ENCODE measurements at places on chromosomes 16 and 17. TPM values are rescaled to one million over a fixed set of nuclear protein-coding genes. Genes with fewer than 3 reads are reported as not detected.
A peak's percentile ranks its signal among the peaks of the same experiment; 100 is the strongest.

AIPL1 gene
- total RNA-seq: not detected

GRCh38 chr16:13856398-13856797, 63.6 kb upstream of the ERCC4 start:
- H3K4me1 ChIP-seq: no peaks in the 10 kb centered on the region
- H3K4me3 ChIP-seq: no peak overlapping the region
- no peak overlapping the region for H3K27ac ChIP-seq
- no peak for DNase-seq
- no peaks in the 10 kb centered on the region for H3K36me3 ChIP-seq

- DNase-seq: peak; percentile 99
- H3K4me3 ChIP-seq: no peak overlapping the region
- no peaks in the 10 kb centered on the region for H3K4me1 ChIP-seq
- peaks cover 9% of the 10 kb centered on the region for H3K36me3 ChIP-seq
These were observed 63.4 kb downstream of the KLHDC4 start for GRCh38 chr16:87702325-87702811.

GP1BA gene
- total RNA-seq: not detected

DNA sequence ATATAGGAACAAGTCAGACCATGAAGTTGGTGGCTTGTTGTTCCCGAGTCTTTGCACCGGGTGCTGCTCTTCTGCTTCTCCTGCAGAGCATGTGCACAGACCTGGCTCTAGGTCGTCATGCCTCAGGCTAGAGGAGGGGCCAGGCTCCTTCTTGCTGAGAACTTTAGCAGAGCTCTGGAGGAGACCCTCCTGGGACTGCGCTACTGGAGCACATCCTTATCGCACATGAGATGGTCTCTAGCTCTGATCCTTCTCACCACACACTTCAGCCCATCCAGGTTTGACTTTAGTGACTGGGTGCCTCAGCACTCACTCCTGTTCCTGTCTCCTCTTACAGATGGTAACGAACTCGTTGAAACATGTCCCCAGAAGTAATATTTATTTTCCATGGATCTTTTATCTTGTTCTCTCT, 14.9 kb downstream of the FOXK2 start:
- H3K27me3 ChIP-seq: no peaks in the 10 kb centered on the region
- H3K4me1 ChIP-seq: peaks cover 43% of the 10 kb centered on the region
- no peak overlapping the region for H3K27ac ChIP-seq
- DNase-seq: no peak
- no peak overlapping the region for H3K4me3 ChIP-seq

DNA sequence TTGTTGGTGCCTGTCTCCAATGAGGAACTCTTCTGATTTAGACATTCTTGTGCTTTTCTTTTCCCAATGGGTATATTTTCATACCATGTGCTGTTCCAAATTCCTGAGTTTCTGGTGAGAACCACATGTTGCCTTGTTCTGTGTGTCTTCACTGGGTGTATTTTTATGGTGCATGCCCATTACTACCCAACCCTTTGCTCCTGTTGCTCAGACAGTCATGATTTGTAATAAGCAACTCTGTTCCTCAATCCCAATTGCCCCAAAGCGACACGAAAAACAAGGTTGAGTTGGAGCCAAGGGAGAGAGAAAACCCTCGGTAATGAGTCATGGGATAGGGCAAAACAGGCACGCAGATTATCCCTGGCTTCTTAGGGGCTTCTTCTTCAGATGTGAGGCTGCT, 101.8 kb downstream of the ABCA8 start:
- H3K27me3 ChIP-seq: no peaks in the 10 kb centered on the region
- H3K4me1 ChIP-seq: no peaks in the 10 kb centered on the region
- no peak overlapping the region for H3K27ac ChIP-seq
- H3K4me3 ChIP-seq: no peak overlapping the region
- H3K36me3 ChIP-seq: no peaks in the 10 kb centered on the region
- DNase-seq: no peak

APOH gene
- total RNA-seq: not detected

DNA sequence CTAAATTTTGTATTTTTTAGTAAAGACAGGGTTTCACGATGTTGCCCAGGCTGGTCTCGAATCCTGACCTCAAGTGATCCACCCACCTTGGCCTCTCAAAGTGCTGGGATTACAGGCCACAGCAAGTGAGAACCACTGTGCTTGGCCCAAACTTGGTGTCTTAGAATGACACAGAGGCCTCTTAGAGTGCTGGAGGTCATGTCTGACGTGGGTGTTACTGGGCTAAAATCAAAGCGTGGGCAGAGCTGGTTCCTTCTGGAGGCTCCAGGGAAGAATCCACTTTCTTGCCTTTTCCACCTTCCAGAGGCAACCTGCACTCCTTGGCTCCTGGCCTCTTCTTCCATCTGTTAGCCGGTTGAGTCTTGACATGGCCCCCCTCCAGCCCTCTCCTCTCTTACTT, 53.8 kb downstream of the IRF8 start:
- H3K27me3 ChIP-seq: peaks cover 10% of the 10 kb centered on the region
- H3K4me1 ChIP-seq: no peaks in the 10 kb centered on the region
- no peak overlapping the region for H3K27ac ChIP-seq
- H3K4me3 ChIP-seq: no peak overlapping the region

- H3K27ac ChIP-seq: no peak overlapping the region
- H3K27me3 ChIP-seq: no peaks in the 10 kb centered on the region
- peaks cover 3% of the 10 kb centered on the region for H3K4me1 ChIP-seq
- peaks cover 40% of the 10 kb centered on the region for H3K36me3 ChIP-seq
- H3K4me3 ChIP-seq: no peak overlapping the region
These were observed 34.5 kb downstream of the SIAH1 start for GRCh38 chr16:48350736-48351135.

TBX2 gene
- total RNA-seq: 11.6 TPM

HYDIN gene
- total RNA-seq: 3.2 TPM

DNA sequence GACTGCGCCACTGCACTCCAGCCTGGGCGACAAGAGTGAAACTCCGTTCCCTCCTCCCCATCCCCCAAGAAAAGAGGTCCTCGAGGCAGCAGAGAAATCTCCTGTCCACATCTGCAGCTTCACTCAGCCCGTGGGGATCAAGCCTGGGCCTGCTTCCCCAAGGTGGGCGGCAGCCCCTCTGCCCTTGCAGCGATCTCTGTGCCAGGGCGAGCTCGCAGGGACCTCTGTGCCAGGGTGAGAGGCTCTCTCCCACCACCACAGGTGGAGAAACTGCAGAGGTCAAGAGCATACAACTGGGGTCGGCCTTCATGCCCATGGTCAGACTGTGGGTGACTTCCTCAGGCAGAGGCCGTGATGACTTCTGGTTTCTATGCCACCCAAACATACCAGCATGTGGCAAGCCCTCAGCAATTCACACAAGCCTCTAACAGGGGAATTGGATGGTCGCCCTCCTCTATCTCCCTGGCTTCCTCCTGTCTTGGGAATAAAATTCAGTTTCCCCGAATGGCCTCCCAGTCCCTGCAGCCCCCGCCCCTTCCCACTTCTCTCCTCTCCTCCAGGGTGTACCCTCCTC, 5.5 kb downstream of the SLC43A2 start:
- H3K4me1 ChIP-seq: peaks cover 9% of the 10 kb centered on the region
- peaks cover 10% of the 10 kb centered on the region for H3K36me3 ChIP-seq
- no peak overlapping the region for H3K27ac ChIP-seq
- DNase-seq: peak; percentile 71
- H3K27me3 ChIP-seq: no peaks in the 10 kb centered on the region

GRCh38 chr16:31439519-31439918, 3.1 kb downstream of the ZNF843 start:
- no peak for DNase-seq
- no peaks in the 10 kb centered on the region for H3K36me3 ChIP-seq
- no peak overlapping the region for H3K27ac ChIP-seq

GRCh38 chr16:30766933-30767284, 4.8 kb downstream of the RNF40 start:
- DNase-seq: peak; percentile 32
- H3K4me1 ChIP-seq: peaks cover 16% of the 10 kb centered on the region
- no peak overlapping the region for H3K27ac ChIP-seq
- H3K27me3 ChIP-seq: no peaks in the 10 kb centered on the region
- no peak overlapping the region for H3K4me3 ChIP-seq

CMIP gene
- 8.3 TPM for total RNA-seq

DNA sequence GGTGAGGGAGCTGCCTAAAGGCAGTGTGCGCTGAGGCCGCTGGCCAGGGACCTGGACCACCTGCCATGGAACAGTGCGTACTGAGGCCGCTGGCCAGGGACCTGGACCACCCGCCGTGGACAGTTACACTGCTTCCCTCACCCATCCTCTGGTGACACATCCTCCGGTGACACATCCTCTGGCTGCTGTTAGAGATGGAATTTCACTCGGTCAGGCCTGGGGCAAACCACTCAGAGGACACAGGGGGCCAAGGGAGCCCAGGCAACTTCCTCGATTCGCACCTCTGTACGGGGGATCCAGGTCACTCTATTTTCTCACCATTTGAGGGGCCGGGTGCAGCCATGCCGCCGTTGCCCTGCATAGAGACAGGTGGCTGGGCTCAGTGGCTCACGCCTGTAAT, 32.4 kb upstream of the RPTOR start:
- H3K36me3 ChIP-seq: no peaks in the 10 kb centered on the region
- no peak overlapping the region for H3K4me3 ChIP-seq
- no peaks in the 10 kb centered on the region for H3K27me3 ChIP-seq
- peaks cover 20% of the 10 kb centered on the region for H3K4me1 ChIP-seq
- peak overlapping the region; percentile 14 for H3K27ac ChIP-seq

XYLT2 gene
- total RNA-seq: 40.5 TPM

DNA sequence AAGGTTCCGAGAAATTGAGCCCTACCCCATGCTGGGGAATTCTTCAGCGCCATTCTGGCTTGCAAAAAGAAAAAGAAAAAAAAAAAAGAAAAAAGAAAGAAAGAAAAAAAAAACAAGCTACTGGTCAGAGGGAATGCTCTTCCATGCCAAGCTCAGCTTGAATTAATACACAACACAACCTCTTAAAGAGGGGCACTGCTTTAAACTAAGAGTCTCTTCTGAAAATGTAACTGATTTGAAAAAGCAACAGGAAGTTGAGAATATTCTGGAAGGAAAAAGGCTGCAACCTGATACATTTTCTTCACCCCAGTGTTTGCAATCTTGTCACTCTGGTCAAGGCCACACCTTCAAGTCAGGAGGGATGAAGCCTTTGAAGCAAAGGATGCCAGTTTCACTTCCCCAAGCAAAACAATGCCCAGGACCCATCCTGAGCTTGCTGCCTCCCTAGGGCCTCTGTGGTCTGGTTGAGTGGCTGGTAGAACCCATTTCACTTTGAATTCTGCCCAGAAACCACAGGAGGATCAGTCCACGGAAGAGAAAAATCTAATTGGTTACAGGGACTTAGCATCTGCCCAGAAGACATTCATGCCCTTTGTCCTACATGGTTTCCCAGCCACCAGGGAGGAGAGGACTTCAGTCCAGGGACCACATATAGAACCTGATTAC, 389.7 kb downstream of the SOX9 start:
- peaks cover 17% of the 10 kb centered on the region for H3K4me1 ChIP-seq
- DNase-seq: no peak
- no peaks in the 10 kb centered on the region for H3K27me3 ChIP-seq
- no peaks in the 10 kb centered on the region for H3K36me3 ChIP-seq

GRCh38 chr17:72205357-72205756, 84.5 kb downstream of the SOX9 start:
- no peaks in the 10 kb centered on the region for H3K36me3 ChIP-seq
- no peak overlapping the region for H3K4me3 ChIP-seq
- no peaks in the 10 kb centered on the region for H3K4me1 ChIP-seq
- H3K27ac ChIP-seq: no peak overlapping the region

- H3K27ac ChIP-seq: no peak overlapping the region
- DNase-seq: no peak
- H3K4me3 ChIP-seq: no peak overlapping the region
- no peaks in the 10 kb centered on the region for H3K36me3 ChIP-seq
- H3K27me3 ChIP-seq: no peaks in the 10 kb centered on the region
- H3K4me1 ChIP-seq: no peaks in the 10 kb centered on the region
These were observed 69.9 kb upstream of the NFAT5 start for GRCh38 chr16:69495821-69496220.

HOXB7 gene
- total RNA-seq: not detected

DNA sequence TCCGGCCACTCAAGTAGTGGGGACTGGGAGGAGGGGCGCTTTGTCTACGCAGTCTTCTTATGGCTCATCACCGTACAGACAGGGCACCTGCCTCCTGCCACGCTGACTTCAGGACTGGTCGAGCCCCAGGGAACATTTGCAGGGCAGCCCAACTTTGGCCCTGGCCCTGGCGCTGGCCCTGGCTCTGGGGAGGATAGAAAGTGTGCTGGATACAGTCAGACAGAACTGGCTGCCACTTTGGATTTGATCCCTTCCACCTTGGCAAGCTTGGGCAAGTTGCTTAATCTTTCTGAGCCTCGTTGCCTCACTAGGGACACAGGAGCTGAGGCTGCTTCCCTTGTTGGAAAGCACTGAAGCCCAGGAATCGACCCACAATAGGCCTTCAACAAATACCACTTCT, 13.6 kb downstream of the LGALS9 start:
- no peak overlapping the region for H3K27ac ChIP-seq
- H3K4me3 ChIP-seq: no peak overlapping the region
- no peaks in the 10 kb centered on the region for H3K4me1 ChIP-seq
- no peak for DNase-seq
- H3K27me3 ChIP-seq: no peaks in the 10 kb centered on the region

ZDHHC1 gene
- 9.0 TPM for total RNA-seq

CCDC144A gene
- total RNA-seq: 28.0 TPM

DNA sequence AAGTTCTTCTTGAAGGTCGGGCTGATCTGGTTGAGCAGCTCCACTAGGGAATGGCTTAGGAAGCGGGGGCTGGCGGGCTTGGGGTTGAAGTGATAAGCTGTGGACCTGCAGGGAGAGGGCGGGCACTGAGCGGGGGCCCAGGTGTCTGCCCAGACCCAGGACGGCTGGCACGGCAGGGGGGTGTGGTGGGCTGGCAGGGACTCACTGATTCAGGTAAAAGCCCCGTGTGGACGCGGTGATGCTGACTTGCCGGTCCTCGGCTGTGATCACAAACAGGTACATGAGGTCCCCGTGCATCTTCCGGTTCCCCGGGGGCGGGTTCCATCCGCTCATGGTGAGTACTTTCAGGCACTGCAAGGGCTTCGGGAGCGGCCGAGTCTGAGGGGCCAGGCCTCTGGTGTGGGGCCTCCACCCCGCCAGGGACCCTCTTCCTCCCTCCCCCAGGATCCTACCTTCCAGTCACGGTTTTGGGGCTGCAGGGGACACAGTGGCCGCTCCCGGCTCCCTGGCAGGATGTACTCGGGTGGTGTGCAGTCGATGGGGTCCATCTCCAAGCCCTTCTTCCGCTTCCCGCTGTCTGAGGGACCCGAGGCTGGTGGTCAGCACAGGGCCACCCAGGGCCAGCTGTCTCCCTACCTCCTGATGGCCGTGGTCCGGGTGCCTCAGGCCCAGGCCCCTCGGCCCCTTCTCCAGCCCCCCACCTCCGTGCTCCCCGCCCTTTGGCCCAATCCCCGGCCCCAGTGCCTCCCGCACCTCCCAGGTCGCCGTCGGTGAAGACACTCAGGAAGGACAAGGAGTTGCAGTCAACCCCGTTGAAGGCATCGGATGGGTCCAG, 10.2 kb downstream of the CLUH start:
- H3K4me3 ChIP-seq: no peak overlapping the region
- peak; percentile 80 for DNase-seq
- H3K27me3 ChIP-seq: no peaks in the 10 kb centered on the region
- H3K27ac ChIP-seq: no peak overlapping the region
- H3K36me3 ChIP-seq: peaks cover 34% of the 10 kb centered on the region
- peaks cover 5% of the 10 kb centered on the region for H3K4me1 ChIP-seq

- no peak overlapping the region for H3K27ac ChIP-seq
- DNase-seq: peak; percentile 83
- no peaks in the 10 kb centered on the region for H3K36me3 ChIP-seq
- no peak overlapping the region for H3K4me3 ChIP-seq
- H3K4me1 ChIP-seq: peaks cover 5% of the 10 kb centered on the region
These were observed 92.3 kb upstream of the TMEM97 start for GRCh38 chr17:28226563-28227315.

Data from osteoblast (primary cell).